Lower lobe of right lung (tissue), 2 donors: ENCODE measurements at places on chromosomes 16 and 17.
A peak's percentile ranks its signal among the peaks of the same experiment; 100 is the strongest.

DNA sequence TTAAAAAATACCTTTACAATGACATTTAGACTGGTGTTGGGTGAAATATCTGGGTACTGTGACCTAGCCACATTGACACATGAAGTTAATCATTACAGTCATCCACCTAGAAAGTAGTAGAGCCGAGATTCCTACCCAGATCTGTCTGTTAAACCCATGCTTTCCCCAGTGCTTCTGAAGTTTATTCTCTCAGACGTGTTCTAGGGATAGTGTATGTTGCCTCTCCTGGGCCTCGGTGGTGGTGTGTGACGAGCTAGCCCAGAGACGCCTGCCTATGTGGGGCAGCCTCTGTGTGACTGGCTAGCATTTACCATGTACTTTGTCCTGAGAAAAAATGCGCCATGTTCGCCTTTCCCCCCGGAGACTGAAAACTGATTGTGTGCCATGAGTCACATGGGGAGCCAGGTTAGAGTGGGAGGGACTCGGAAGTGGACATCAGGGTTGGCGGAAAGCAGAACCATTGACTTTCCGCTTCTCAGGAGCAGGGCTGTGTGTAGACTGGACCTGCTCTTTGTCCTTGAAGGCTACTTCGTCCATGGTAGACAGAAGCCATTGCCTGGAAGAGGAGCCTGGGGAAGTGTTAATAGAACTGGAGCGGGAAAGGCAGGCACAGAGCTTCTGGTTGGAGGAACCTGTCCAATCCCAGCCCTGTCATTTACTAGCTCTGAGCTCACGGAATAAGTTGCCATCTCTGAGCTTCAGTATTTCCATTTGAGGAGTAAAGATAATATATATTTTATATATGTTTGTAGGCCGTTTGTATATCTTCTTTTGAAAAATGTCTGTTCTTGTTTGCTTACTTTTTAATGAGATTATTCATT, 235.5 kb downstream of the SNX29 start:
- DNase-seq, result no peak

DNA sequence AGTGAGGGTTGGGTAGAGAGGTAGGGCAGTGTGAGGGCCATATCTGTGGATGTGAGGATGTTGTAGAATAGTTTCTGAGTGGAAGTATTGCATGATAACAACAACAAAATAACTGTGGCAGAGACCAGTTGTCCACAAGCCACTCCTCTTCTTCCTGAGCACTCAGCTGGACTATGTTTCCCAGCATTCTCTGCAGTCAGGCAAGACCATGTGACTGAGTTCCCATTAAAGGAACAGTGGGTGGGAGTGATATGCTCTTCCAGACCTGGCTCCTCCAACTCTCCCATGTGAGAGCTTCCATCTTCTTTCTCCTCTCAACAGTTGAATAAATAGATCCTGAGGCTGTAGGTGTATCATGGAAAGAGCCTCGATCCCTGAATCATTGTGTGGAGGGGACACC, 272.4 kb downstream of the CBLN1 start:
- no peak for DNase-seq

DNA sequence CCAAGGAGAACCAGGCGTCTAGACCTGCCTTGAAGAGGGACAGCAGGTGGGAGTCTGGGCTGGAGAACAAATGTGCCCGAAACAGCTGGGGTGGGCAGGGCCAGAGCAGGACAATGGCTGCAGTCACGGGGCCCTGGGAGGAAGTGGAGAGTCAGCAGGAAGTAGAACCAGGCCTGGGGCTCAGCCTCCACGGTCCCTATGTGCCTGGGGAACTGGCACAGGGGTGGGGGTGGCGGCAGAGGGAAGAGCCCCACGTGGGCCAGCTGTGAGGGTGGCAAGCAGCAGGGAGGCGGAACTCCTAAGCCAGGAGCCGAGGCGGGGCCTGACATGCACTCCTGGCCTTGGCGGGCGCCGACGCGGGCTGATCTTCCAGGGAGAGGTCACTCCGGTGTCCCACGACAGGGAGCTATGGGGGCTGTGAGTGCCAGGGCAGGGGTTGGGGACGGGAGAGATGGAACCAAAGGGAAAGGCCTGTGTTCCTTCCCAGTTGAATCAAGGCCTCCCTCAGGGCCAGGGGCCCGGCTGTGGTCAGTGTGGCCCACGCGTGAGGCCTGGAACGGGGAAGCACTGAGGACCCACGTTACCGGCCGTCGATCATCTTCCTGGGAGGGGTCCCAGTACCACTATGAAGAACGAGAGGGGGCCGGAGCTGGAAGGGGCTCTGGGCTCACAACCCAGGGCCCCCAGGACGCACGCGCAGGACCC, 42.7 kb downstream of the TIMM22 start:
- peak; percentile 92 for DNase-seq

DNA sequence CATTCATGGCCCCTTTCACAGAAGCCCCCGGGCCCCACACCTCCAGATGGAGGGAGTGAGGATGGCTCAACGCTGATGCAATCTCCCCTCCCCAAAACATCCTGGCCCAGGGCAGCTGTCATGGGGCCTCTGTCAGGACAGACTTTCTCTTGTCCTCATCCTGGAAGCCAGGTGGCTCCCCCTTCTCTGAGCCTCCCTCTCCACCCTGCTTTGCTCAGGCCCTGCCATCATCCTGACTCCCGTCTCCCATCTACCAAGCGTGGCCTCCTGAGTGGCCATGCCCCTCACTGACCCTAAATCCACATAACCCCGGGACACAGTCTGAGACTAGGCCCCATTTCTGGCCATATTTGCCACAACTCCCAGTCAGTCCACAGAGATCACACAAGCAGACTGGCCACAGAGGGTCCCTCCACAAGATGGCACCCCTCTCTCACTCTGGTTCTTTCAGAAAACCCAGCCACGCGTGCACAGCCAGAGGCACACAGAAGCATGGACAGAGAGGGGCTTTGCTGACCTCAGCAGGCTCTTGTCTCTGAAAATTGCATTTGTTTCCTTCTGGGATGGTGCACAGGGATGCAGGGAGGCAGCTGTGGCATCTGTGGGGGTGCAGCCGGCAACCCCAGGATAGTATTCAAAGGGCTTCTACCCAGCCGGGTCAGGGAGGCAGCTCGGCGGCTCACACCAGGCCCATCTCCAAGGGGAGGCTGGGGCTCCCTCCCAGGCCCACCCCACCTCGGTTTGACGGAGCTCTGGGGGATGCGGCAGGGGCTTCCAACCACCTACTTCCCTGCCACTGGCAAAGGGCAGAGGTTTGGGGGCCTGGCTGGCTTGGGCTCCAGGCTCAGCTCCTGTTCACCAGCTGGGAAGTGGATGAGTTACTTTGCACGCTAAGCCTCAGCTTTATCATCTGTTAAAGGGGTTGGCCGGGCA, 16.9 kb downstream of the DOC2B start:
- DNase-seq, result no peak

DNA sequence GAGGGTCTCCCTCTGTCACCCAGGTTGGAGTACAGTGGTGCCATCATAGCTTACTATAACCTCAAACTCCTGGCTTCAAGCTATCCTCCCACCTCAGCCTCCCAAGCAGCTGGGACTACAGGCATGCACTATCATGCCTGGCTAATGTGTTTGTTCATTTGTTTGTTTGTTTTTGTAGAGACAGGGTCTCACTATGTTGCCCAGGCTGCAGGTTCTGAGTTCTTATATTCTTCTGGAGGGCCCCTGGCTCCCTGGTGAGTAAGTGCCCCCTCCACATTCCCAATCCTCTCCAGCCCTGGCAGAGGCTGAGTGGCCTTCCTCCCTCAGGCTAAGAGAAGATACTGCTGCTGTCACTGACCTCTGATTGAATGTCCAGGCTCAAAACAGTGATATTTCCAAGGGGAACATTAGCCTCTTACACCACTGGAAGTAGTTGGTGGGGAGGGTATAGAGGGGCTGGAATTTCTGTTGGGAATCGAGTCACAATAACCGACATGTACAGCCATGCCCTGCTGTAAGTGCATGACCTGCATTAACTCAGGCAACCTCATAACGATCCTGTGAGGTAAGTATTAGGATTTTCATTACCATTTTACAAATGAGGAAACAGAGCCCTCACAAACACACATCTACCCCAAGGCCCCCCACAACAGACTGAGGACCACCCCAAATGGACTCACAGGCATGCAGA, 2.7 kb upstream of the ETV4 start:
- DNase-seq, result no peak

GRCh38 chr17:35341411-35341992, 31.9 kb downstream of the SLFN11 start:
- DNase-seq, result no peak

GRCh38 chr17:16304830-16305229, 48.4 kb downstream of the CENPV start:
- DNase-seq, result no peak

- DNase-seq, result no peak
Observed at GRCh38 chr16:71771571-71771970, 37.1 kb downstream of the AP1G1 start.

- no peak for DNase-seq
Observed at GRCh38 chr17:14269473-14269872, 31.4 kb upstream of the HS3ST3B1 start.

DNA sequence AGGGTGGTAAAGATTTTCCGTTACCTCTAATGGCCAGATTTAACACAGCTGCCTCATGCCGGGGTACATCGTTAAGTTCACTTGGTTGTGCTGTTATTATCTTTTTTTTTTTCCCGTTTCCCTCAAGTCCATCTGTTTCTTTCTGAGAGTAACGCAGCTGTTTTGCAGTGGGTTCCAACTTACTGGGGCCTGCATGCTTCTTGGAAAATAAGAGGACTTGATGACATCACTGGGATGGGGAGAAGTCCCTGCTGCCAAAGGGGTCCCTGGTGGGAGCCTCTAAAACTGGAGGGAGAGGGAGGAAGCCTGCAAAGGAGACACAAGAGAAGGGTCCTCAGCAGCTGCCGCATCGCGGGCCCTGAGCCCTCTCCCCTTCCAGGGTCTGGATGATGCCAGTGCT, 77.8 kb upstream of the NOL11 start:
- no peak for DNase-seq

DNA sequence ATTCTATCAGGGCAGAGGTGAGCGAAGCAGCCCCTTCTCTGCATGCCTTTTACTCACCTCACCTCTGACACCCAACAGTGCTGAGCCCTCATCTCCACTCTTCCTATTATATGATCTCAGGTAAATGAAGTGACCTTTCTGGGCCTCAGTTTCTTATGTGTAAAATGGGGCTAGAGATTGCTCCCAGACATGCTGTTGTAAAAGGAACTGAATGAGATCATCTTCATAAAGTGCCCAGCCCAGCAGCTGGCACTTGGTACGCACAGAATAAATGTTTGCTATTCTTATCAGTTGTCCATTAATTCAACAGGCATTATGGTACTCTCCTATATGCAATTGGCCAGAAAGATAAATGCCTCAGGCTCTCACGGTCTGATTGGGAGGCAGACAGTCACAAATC, 4.5 kb upstream of the GALK1 start:
- peak; percentile 24 for DNase-seq

- peak; percentile 13 for DNase-seq
Observed at GRCh38 chr16:88353691-88354090, 29.1 kb upstream of the ZNF469 start.

DNA sequence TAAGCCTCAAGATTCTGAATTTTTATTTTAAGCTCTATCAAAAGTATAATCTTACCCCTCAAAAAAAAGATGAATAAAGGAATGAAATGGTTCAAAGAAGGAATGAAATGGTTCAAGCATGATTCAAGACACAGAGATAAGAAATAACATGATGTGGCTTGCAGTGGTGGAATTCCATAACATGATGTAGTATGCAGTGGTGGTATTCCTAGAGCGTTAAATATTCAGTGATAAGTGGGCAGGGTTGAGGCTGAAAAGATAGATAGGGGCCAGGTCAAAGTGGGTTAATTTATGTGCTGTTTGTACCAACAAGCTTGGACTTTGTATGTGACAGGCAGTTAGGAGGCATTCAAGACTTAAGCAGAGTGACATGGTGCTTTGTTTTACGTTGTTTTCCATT, 29.6 kb downstream of the TNRC6A start:
- DNase-seq, result no peak

DNA sequence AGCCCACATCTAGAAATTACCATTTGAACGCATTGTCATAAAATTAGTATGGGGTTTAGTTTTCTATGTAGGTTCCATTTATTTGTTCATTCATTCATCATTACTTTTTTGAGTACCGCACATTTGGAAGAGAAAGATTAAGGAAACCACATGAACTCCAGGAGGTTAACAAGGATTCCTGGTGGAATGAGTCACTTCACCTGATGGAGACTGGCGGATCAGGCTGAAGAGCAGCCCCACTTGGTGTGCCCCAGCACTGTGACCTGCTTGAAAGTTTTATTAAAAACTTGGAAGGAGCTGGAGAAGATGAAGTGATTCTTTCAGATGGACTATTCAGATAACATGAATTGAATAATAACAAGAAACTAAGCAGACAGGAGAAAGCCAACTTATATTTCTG, 293.6 kb upstream of the CDH11 start:
- no peak for DNase-seq

DNA sequence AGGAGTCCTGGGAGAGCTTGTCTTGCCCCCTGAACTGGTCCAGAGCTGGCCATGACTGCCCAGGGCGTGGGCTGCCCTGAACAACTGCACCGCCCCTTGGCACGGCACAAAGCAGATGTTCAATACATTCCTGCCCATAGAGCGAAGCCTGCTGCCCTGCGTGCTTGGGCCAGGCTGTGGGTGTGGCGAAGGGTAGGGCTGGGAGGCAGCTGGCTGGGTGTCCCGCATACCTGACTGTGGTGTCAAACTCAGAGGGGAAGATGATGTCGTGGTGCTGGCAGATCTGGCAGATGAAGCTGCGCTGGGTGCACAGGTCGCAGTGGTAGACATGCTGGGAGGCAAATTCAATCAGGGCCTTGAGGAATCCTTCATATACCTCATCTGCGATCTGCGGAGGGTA, 124.2 kb upstream of the SMURF2 start:
- no peak for DNase-seq

DNA sequence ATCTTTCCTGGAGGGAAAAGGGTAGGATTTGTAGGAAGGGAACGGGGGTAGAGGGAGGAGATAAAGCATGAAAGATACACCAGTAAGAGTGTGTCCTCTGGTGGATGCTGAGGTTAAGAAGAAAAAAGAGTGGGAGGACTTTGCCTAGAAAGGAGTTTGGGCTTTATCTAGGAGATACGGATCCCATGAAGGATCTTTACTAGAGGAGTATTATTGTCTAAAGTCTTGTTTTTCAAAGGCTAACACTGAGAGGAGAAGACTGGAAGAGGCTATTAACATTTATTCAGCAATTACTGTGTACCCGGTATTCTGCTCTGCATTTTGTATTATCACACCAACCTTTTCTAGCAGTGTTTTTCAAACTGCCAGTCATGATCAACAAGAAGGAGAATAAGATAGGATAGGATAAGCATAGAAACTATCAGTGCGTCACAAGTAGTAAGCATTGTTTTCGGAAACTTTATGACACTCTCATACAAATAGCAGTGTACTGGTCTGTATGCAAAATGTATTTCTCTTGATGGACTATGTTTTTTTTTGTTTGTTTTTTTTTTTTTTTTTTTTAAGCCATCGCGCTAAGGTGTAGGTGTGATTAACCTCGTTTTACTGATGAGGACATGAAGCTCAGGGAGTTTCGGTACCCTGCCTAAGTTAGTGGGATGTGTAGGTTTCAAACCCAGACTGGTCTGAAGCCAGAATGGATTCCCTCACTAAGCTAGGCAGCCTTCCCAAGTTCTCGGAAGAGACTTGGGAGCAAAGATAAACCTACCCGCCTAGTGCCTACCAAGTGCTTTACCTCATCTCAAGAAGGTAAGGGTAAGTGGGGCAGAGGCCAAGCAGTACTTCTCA, 1.3 kb upstream of the SP2 start:
- no peak for DNase-seq
